ENCODE measurements at places on chromosomes 4 and X.
A peak's percentile ranks its signal among the peaks of the same experiment; 100 is the strongest.

DNA sequence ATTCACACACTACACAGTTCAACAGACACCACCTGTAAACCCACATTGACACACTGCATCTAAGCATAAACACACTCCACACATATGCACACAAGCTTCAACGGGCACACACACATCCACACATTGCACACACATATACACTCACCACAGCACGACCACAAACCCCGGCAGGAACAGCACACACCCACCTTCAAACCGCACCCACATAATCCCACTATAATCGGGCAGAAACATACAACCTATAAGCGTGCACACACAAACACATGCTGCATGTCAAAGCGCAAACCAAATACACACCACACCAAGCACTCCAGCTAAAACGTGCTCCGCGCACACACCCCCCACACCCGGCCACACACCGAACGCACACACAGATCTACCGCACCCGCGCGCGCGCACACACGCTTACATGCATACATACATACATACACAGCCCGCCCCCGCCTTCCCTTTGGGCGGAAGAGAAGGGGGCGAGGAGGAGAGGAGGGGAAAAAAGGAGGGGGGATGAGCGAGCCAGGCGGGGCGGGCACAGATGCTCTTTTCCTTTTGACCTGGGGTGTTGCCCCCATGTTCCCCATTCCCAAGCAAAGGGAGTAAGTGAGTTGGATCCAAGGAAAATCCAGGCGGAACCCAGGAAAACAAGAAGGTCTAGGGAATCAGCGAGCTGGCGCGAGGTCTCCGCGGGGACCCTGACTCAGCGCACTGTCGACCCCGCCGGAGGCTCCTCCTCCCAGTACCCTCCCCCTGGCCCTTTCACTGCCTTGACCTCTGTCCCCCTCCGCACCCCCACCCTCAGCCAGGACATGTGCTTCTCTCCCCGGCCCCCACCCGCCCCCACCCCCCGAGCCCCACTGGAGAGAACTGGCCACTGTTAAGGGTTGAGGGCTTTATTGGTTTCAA is 9.9 kb downstream of the ARHGAP36 start:
- no peak for DNase-seq

DNA sequence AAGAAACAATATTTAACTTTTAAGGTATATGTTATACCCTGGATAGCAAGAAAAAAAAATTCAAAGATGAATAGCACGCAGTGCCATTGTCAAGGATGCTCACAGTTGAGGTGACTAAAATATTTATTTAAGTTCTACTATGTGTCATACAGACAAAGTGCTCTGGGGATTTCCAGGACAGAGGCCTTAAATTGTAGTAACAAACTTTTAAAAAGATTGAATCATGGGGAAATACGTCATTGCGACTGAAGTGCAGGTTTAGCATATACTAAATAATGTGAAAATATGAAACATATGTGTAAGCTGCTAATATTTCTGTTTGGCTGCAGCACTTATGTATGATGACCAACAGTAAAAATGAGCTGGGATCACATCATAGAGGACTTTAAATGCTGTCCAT is 748.0 kb upstream of the PCDH7 start:
- no peak for DNase-seq

DNA sequence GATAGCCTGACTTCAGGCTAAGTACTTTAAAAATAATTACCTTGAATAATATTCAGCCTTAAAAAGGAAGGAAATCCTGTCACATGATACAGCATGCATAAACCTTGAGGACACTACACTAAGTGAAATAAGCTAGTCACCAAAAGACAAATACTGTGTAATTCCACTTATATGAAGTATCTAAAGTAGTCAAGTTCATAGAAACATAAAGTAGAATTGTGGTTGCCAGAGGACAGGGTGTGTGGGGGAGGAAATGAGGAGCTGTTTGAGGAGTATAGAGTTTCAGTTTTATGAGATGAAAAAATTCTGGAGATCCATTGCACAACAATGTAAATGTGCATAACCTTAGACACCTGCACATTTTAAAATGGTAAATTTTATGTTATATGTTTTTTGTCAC is 5.6 kb upstream of the STPG2 start:
- no peak for DNase-seq

DNA sequence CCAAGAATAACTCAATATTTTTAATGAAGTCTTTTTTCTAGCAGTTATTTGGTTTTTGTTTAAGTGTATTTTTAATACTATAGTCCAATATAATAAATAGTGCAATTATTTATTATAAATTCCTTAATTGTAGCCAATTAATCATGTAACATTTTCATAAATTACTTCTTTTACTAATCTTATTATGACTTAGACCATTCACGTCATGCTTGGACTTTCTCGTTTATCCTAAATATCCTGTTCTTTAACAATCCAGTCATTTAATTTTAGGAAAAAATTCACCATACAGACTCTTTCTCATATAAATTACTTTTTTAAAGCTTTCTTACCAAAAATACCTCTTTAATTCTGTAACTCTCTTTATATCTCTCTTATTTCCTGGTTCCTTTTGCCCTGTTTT is 350.1 kb downstream of the AR start:
- DNase-seq, result no peak

DNA sequence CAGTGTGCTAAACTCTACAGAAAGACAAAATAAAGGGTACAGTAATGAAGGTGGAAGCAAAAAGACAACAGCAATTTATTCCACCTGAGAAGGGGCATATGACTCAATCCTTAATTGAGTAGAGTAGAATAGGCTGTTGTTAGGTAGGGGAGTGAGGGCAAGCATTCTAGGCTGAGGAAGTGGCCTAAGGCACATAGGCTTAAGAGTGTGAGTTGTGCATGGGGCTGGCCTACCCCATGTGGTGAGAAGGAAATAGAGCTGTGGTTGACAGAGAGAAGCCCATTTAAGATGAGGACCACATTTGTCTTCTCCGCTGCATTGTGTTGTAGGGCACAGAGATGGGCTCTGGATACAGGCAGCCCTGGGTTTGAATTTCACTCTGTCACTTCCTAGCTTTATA is 3.4 kb upstream of the ZCCHC18 start:
- DNase-seq, result no peak

- DNase-seq, result peak; percentile 29
Observed at GRCh38 chr4:66681962-66682361, 863.3 kb downstream of the CENPC start.

DNA sequence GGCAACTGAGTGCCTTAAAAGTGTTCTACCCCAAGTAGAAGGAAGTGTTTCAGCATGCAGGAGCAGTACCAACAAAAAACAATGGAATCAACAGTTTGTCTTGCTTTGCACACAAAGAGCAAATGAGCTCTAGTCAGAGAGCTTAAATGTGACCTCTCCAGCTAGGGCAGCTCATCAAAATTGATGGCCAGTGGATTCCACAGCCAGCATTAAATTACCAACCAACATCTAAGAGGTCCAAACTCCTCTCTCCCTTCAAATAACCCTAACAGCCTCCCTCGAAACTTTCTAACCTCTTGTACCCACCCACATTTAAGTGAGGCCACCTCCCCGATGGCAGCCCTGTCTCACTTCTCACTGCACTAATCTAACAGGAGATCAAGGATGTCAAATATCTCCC is 219.9 kb downstream of the CHIC2 start:
- no peak for DNase-seq

DNA sequence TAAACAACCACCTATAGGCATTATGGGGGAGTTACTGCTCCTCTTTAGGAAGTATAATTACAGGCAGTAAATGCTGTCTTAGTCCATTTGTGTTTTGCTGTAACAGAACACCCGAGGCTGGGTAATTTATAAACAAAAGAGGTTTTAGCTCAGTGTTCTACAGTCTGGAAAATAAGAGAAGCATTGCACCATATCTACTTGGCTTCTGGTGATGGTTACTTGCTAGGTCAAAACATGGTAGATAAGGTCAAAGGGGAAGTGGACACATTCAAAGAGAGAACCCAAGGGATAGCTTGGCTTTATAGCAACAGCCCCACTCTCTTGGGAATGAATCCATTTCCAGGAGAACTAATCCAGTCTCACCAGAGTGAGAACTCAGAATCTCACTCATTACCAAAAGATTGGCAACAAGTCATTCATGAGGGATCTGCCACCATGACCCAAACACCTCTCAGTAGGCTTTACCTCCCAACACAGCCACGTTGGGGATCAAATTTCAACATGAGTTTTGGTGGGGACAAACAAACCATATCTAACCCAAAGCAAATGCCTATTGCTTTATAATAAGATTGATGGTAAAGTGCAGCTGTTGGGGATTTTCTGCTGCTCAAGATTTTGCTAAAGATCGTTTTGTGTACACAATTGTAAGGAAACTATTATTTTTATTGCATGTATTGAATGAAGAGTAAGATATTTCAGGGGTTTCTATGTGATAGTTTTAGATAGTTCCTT is 32.6 kb downstream of the STAG2 start:
- no peak for DNase-seq

- DNase-seq, result peak; percentile 86
Observed at GRCh38 chr4:124111922-124112321, 600.6 kb downstream of the ANKRD50 start.

DNA sequence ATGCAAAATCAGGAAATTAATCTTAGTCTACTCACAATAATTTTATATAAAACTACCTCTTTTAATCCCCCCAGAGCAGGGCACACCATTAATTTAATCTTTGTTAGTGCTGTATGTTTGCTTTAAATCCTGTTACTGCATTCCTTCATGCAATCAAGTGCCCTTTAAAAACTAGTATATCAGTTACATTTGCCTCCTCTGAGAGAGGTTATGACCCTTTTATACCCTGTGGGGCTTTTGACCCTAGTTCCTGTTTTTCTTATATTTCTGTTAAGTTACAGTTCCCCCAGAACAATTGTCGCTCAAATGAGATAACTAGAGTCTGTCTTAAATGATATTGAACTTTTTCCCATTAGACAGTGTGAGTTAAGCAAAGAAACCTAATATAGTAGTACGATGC is 46.2 kb downstream of the GPC4 start:
- DNase-seq, result no peak

DNA sequence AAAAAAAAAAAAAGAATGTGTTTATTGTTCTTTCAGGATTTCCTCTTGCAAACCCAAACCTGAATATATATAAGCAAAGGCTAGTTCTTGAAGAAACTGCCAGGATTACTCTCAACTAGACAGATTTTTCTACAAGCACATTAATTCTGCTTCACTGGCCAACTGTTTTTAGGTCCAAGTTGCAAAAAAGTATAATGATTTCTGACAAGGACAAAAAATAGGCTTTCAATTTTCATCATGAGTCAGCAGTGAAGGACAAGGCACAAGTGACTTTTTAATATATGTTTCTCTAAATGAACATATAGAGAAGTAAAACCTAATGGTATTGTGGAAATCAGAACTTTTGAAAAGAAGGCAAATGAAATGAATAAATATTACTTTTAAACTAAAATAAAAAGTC is 73.7 kb downstream of the ELOVL6 start:
- peak; percentile 26 for DNase-seq

GRCh38 chr4:74018771-74019170 is 19.7 kb downstream of the CXCL3 start:
- DNase-seq, result no peak

DNA sequence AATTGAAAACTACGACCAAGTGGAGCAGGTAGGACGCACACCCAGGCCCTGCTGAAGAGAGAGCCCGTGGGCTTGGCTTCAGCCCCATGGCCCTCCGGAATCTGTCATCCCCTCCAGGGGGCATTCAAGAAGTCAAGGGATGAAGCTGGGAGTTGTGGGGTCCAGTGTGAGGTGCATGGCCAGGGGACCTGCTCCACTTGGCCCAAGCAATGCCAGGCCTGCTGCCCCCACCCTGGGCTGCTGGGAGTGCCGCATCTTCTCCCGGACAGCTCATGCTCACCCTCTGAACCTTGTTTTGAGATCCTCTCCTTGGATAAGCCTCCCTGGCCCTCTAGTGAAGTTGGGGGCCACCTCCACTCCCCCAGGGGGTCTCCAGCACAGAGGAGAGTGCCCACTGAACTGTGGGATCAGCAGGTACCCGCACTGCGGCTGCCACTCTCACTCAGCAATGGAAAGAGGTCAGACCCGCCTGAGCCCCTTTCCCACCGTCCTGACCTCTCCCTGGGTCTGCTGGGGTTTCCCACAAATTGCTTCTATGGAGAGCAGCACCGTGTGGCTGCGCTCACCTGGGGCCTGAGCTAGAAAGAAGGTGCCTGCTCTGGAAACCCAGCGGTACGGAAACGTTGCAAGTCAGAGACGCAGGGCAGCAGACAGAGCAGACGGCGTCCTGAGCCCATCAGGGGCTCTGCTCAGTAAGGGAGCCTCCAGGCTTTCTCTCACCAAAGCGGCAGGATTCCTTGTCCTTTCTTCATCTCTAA is 5.0 kb upstream of the ABLIM2 start:
- DNase-seq, result no peak

- no peak for DNase-seq
Observed at GRCh38 chr4:14583752-14584151, 418.5 kb upstream of the CPEB2 start.

DNA sequence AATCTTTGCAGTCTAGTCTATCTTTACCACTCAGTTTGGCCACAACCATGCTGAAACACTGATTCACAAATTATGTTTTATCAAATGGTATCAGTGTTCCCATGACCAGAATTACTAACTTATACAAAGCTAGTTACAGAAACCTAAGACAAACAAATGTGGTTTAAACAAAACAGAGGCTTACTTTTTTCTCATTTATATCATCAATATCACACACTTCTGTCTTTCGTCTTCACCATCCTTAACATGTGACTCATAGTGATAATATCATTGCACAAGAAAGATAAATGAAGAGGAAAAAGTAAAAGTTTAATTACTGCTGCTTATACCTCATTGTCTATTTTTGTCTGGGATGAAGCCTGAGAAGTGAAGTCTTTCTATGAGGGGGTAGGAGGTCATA is 406.6 kb downstream of the PCDH10 start:
- no peak for DNase-seq

- DNase-seq, result no peak
Observed at GRCh38 chr4:71288875-71289274, 49.9 kb upstream of the SLC4A4 start.

- no peak for DNase-seq
Observed at GRCh38 chrX:1403228-1403627, 11.3 kb upstream of the SLC25A6 start.

GRCh38 chr4:5186271-5187064 is 135.2 kb downstream of the STK32B start:
- no peak for DNase-seq

DNA sequence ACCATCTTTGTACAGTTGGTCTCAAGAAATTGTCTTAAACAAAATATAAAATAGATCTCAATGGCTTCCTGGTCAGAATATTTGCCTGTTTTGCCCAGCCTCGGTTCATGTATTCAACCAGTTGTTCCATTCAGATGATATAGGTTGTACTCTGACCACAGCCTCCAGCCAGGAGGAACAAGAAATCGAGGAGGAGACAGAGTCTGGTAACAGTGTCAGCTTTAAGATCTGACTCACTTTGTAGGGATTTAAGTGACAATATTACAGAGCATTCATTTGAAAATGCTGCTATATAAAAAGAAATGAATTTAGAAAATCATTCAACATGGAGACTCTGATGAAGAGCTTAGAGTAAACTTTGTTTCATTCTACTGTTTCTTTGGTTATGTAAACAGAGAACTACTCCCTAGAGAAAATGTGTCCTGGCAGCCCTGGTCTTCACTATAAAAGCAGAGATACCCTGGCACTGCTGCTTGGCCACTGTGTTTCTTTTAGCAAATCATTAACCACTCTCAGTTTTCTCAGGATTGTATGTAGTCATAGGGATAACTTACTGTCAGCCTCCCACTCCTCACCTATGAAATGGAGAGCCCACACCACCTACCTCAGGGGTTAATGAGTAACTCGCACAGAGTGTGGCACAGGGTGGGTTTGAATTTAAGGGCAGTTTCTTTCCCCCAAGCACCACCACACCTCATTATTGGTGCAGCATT is 53.5 kb downstream of the PAGE2 start:
- DNase-seq, result no peak

Measured in astrocyte of the cerebellum (primary cell).